ENCODE measurements at places on chromosomes 11 and 22. TPM values are rescaled to one million over a fixed set of nuclear protein-coding genes. Genes with fewer than 3 reads are reported as not detected.
A peak's percentile ranks its signal among the peaks of the same experiment; 100 is the strongest.

Gene LRRC4C
- under 0.01 TPM for total RNA-seq

Gene OR2AT4
- not detected for total RNA-seq

Gene SORL1
- total RNA-seq = 1.9 TPM

Gene C11orf91
- total RNA-seq = not detected

Gene CD248
- total RNA-seq = 19.5 TPM

Gene OR8B3
- not detected for total RNA-seq

Gene OR8G5
- not detected for total RNA-seq

Gene OR5P2
- total RNA-seq = 0.28 TPM

Gene PTGDR2
- total RNA-seq = under 0.01 TPM

DNA sequence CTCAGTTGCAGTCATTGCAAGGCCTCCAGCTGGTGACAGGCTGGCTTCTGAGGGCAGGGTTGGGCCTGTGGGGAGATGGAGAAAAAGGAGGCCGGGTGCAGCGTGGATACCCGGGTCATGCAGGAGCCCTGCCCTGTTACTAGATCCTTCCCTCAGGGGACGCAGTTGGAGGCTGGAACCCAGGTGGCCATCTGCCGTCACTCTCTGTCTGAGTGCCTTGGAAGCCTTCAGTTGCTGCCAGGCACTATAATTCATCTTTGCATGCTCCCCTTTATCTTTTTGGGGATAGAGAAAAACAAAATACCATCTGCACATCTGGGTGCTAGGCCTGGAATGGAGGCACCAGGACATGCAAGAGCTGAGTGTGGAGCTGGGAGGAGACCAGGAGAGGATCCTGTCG, 82.7 kb downstream of the TP53I11 start:
- peaks cover 10% of the 10 kb centered on the region for H3K4me1 ChIP-seq
- no peak overlapping the region for H3K4me3 ChIP-seq
- DNase-seq = no peak
- H3K27me3 ChIP-seq = peaks cover 11% of the 10 kb centered on the region
- H3K36me3 ChIP-seq = no peaks in the 10 kb centered on the region
- no peak overlapping the region for H3K27ac ChIP-seq

DNA sequence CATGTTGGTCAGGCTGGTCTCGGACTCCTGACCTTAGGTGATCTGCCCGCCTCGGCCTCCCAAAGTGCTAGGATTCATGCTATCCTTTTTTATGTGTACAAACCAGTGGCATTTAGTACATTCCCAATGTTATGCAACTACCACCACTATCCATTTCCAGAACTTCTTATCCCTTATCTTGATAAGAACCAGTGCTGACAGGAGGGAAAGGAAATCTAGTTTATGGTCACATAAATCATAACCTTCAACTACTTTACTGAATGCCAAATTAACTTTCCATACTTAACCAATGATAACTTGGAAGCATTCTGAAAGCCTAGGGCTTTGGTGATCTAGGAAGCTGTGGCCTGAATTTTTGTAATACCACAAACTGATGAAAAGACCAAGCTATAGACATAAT, 170.4 kb downstream of the SWAP70 start:
- H3K4me3 ChIP-seq = no peak overlapping the region
- peaks cover 13% of the 10 kb centered on the region for H3K36me3 ChIP-seq
- no peak for DNase-seq
- no peaks in the 10 kb centered on the region for H3K27me3 ChIP-seq
- no peaks in the 10 kb centered on the region for H3K4me1 ChIP-seq

GRCh38 chr11:108565653-108566052, 27.9 kb downstream of the EXPH5 start:
- DNase-seq = no peak
- no peak overlapping the region for H3K4me3 ChIP-seq

DNA sequence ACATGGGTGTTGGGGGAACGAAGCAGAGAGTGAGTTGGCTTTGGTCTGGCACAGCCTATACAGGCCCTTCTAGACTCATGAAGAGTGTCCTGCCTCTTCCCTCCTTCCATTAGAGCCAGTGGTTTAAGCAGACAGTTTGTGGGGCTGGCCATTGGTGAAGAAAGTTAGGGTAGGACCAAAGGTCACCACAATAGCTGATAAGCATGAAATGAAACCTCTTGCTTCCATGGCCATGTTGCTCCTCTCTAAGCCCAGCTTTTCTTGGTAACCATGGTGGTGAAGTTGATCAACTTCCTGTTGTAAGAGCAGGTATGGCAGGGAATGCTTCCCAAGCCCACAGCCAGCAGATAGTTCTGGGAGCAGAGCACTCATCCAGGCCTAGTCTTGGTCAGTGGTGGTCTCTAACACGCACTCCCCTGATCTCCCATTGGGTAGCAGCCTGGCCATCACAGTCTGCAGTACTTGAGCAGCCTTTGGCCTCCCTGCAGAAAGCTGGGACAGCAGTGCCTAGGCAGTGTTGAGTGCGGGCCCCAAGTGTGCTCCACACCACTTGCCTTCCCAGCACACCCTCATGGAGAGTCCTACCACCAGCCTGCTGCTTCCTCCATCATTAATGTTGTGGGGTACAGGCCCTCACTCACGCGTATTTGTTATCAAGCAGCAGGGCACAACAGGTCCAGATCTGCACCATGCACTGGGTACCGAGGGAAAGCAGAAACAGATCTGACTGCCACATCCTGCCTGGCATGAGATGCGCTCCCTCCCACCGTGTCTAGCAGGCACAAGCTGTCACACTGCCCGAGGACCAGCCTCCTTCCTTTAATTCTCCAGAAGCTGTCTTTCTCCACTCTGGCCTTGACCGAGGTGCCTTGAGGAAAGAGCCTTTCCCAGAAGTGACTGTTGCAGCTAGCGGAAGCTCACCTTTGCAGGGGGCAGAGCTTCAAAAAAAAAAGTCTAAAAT, 65.8 kb upstream of the SUSD2 start:
- no peak overlapping the region for H3K4me3 ChIP-seq
- H3K4me1 ChIP-seq = no peaks in the 10 kb centered on the region
- no peak overlapping the region for H3K27ac ChIP-seq
- H3K36me3 ChIP-seq = peaks cover 30% of the 10 kb centered on the region
- DNase-seq = no peak

GRCh38 chr11:8252388-8252787, 11.3 kb downstream of the LMO1 start:
- no peak overlapping the region for H3K27ac ChIP-seq
- H3K4me3 ChIP-seq = no peak overlapping the region

DNA sequence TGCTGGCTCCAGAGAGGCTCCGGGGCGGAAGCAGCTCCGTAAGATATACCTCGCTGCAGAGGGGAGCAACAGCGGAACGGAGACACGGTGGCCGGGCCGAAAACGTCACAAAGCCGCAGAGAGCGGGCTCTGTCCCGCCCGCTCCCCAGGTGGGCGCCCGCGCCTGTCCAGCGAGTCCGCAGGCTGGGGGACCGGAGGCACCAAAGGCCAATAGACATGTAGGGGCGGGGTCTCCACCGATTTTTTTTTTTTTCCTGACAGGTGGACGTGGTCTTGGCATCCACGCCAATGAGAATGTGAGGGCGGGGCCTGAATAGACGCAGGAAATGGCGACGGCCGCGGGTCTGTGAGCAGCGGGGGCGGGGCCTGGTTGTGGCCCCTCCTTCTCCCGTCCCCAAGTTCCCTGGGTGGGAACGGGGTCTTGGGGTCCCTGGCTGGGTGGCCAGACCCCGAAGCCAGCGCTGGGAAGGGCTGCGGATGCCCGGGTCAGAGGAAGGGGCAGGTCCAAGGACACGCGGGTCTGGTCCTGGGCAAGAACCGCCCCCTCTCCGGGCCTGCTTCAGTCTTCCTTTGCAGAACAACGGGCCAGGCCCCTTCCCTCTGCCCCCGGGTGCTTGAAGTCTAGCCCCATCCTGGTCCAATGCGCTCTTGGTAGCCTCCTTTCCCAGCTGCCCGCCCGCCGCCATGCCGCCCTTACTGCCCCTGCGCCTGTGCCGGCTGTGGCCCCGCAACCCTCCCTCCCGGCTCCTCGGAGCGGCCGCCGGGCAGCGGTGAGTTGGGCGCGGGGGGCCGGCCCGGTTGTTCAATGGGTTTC, at the start of gene DNAJC4:
TSS of gene DNAJC4 (plus strand) at position 378 of the 814 bp plus-strand sequence. CDS start at position 685, 307 bp downstream.
- peak within 1 kb of the TSS; percentile 83 for H3K4me3 ChIP-seq
- no peaks in the 10 kb centered on the region for H3K36me3 ChIP-seq
- H3K27ac ChIP-seq = peak within 1 kb of the TSS; percentile 51

DNA sequence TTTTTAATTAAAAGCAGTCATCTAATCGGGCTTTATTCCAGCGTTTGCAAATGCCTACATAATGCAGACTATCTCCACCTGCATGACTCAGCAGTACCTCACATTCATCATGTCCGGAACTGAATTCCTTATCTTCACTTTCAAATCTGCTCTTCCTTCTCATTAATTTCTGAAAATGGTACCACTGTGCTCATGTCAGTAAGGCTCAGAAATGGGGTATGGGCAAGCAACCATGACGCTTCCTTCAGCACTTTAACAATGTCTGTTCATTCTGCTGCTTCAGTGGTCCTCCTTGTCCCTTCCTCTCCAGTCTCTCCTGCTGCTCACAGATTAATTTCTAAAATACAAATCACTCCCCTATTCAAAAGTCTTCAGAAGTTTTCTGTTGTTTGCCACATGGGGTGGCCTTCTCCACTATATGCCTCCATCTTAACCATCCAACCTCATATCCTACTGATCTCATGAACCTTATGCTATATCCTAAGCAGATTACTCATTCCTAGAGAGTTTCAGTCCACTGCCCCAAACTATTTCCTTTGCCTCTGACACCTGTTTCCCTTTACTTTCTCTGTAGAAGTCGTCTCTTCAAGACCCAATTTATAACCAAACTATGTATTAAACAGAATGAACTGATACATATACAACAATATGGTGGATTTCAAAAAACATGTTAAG, 7.0 kb downstream of the GTF2H1 start:
- H3K36me3 ChIP-seq = peaks cover 27% of the 10 kb centered on the region
- H3K27ac ChIP-seq = no peak overlapping the region
- H3K27me3 ChIP-seq = no peaks in the 10 kb centered on the region

- peaks cover 34% of the 10 kb centered on the region for H3K4me1 ChIP-seq
- H3K4me3 ChIP-seq = no peak overlapping the region
- H3K27ac ChIP-seq = peak overlapping the region; percentile 95
These were observed 4.0 kb upstream of the HMOX1 start for GRCh38 chr22:35376728-35377472.

GRCh38 chr22:25645964-25646363, 81.5 kb downstream of the GRK3 start:
- no peaks in the 10 kb centered on the region for H3K27me3 ChIP-seq
- no peaks in the 10 kb centered on the region for H3K4me1 ChIP-seq
- no peak overlapping the region for H3K27ac ChIP-seq
- no peaks in the 10 kb centered on the region for H3K36me3 ChIP-seq
